Fibroblast of villous mesenchyme (primary cell): ENCODE measurements at places on chromosomes 3 and 15. TPM values are rescaled to one million over a fixed set of nuclear protein-coding genes. Genes with fewer than 3 reads are reported as not detected.

Gene SPCS1
- 66.9 and 77.0 TPM in 2 replicates for total RNA-seq

GRCh38 chr15:50996641-50997040 lies 88.2 kb downstream of the AP4E1 start:
- no peak for DNase-seq

Gene KCNMB2
- total RNA-seq = under 0.01 TPM in 1 of 2 replicates, not detected in the other

Gene IQCF5
- not detected in 2 replicates for total RNA-seq

Gene UTS2B
- 0.64 and 0.86 TPM in 2 replicates for total RNA-seq

DNA sequence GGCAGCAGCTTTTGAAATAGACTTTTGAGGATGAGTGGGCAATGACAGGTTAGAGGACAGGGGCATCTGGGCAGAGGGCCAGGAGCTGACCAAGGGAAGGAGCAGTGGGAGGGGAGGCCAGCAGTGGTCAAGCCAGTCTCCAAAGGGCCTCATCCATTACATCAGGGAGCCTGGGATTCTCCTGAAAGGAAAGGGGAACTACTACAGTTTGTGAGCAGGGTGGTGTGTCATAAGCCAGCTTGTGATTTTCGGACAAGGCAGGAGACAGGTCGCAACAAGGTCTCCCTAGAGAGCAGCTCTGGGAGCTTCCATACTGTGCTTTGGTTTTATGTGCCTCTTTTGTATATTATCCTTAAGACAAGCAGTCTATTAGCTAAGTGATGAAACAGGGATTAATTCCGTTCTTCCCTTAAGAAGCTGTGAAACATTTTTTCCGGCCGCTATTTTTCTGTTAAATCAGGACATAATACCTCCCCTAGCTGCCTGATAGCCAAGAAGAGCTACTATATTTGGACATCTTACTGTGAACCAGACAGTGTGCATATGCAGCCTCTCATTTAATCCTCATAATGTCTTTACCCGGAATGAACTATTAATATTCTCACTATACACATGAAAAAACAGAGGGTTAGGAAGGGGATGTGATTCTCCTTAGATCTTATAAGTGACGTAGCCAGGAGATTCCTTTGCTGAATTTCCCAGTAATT lies 46.4 kb downstream of the C2CD4B start:
- peak; percentile 38 for DNase-seq

DNA sequence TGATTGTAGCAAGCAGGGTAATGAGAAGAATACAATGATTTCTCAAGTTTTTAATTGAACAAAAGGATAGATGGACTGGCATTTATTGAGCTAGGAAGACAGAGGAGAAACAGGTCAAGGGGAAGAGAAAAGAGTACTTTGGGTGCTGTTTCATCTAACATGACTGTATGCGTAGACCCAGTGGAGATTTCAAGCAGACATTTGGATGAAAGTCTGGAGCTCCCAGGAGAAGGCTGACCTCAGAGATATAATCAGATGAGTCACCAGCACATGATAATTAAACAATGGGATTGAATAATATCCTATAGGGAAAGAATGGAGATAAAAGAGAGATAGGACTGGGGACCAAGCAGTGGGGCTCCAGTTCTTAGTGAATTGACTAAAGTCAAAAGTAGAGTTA lies 194.9 kb downstream of the ARRDC4 start:
- DNase-seq = peak; percentile 42

- DNase-seq = no peak
Observed at GRCh38 chr3:141384575-141384974, 16.3 kb downstream of the ZBTB38 start.

Gene TIMP4
- total RNA-seq = 1.3 TPM in 2 replicates

DNA sequence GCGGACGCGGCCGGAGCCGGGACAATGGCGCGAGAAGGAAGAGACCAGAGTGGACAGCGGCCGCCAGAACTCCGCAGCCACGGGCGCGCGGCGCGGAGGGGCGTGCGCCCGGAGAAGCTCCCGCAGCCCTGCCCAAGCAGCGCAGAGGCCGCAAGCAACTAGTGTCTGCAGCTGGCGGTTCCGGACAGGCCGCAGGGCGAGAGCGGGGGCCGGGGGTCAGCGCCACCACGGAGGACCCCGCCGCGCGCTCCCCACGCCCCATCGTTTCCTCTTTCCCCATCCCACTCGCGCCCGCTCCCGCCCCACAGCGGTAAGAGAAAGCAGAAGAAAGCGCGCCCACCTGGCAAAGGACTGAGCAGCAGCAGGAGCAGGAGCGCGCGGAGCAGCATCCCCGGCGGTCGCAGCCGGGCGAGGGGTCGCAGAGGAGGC lies 440 bp downstream of the PRTG start:
- DNase-seq = peak; percentile 44

Gene MYD88
- total RNA-seq = 6.9 and 10.6 TPM in 2 replicates

DNA sequence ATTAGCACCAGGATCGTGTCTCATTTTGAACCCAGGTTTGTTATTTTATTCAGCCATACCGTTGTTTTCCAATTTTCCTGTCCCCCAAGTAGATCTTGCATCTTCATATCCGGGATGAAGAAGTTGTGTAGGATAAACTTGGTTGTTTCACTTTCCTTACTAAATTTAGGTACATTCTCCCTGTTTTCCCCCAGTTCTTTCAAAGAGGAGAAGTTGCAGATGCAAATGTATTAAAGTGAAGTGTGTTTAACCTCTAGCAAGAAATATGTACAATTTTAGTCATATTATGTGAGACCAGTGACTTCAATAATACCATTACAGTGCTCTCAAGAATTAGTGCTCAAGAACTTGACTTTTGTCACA lies 1.3 kb downstream of the ATXN7 start:
- no peak for DNase-seq

DNA sequence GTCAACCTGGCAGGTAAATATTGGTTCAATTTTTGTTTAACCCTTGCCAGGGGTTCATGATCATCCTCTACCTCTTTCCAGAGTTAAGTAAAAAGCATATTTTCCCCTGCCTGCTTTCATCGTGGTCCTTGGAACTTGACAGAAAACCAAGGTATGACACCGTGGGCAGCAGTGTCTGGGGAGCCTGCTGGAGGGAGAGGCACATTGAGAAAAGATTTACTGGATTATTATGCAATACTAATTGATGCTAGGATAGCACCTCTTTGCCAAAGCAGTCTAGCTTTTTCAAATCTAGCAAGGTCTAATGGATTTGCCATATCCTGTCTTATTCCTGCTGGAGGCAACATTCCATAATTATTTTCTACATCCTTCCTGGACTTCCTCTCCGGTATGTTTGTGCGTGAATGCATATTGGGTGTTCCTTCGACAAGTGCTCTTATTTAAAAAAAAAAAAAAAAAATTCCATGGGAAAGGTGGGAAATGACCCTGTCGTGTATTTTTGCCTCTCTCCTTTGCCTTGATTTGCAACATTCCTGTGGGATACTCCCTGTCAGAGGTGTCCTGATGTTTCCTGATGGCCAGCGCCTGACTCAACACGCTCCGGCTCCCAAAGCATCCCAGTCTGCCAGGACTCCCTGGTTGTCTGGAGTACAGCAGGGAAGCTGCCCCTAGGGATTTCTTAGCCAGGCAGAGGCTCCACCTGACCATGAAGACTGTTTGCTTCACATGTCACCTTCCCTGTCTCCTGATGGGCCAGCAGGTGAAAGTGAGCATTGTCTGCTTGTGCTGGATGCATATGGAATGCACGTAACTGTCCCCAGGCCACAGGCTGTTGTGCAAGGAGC lies 6.3 kb downstream of the BHLHE40 start:
- peak; percentile 91 for DNase-seq

Gene AMIGO3
- 0.43 and 1.6 TPM in 2 replicates for total RNA-seq

Gene WDR73
- 37.0 and 47.5 TPM in 2 replicates for total RNA-seq

DNA sequence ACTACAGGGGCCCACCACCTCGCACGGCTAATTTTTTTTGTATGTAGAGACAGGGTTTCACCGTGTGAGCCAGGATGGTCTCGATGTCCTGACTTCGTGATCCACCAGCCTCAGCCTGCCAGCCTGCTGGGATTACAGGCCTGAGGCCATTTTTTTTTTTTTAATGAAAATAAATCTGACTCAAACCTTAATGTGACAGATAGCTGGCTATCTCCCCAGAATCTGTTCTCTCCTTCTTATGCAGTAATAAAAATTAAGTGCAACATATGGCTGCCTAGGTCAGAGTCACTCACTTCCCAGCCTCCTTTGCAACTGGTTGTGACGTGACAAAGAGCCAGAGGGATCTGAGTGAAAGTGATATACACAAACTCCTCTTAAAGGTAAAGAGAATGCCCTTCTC lies 53.0 kb downstream of the ZNF148 start:
- peak; percentile 88 for DNase-seq

DNA sequence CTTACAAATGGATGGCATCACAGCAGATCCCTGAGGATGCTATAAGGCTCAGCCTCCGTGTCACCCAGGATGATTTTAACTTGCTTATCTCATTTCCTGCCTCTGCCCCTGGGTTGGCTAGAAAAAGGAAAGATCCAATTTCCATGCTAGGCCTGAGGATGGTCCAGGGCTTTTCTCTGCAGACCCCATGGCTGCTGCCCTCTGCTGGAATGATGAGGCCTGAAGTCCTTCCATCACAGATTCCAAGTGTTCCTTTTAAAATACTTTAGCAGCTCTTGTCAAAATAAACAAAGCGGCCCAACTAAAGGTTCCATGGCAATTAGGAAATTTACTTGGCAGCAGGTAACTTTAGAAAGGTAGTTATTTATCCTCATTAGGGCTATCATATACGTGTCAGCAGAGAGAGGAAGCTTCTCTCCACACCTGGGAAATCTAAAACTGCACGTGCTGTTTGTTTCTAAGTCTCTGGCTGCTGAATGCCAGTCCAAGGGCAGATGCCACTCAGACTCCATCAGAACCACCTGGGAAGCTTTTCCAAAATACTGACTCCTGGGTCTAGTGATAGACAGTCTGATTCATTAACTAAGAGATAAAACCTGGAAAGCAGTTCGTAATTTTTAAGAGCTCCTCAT lies 401.9 kb upstream of the IL12A start:
- peak; percentile 34 for DNase-seq

Gene ST3GAL6
- total RNA-seq = 3.9 and 5.2 TPM in 2 replicates

Gene APBA2
- total RNA-seq = 4.7 and 10.0 TPM in 2 replicates

GRCh38 chr3:150878996-150879575 lies 26.2 kb downstream of the MINDY4B start:
- DNase-seq = no peak

DNA sequence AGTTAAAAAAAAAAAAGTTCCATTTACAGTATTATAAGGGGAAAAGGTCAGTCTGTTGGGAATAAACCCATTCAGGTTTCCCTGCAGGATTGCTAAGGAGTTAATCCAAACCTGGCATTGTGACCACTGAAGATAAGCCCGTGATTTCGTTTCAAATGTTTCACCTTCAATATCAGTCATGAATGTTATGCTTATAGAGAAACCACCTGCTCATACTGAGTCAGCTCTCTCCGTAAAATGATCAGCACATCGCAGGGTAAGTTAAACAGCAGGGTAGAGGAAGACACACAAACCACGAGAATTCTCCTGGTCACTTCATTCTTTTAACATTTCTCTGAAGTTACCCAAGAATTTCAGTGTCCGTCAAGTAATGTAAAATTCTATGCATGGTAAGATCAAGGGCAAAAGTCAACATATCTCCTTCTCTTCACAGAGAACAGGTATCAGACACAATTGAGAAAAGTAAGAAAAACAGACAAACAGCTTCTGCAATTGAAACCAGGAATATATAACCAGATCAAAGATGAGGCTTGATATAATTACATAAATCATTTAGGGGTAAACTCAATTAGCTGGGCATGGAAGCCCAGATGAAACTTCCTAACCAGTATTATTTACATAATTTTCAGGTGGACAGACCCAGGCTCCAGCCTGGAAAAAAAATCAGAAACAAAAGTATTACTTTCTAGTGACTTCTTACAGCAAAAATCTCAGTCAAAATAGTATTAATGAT lies 67.6 kb upstream of the ARHGEF3 start:
- DNase-seq = peak; percentile 28

DNA sequence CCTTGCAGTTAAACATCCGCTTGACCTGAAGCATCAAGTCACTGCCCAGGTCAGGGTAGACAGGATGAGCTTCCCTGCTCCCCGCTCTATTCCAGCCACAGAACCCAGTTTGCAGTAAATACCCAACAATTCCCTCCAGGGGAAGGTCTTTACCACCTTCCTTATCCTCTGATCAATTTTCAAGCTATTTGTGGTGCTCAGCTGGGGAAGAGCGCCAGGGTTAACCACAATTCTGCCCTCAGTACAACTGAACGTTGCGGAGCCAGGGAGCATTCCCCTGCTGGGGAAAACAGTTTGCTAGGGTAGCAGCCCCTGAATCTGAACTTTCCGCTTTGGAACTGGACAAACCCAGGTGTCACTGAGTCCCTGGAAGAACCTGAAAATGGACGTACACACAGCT lies 28.5 kb downstream of the RBPMS2 start:
- DNase-seq = no peak

- no peak for DNase-seq
Observed at GRCh38 chr3:5169807-5170206, 17.7 kb upstream of the EDEM1 start.

Gene GABRB3
- total RNA-seq = under 0.01 and 2.2 TPM in 2 replicates

Gene SOX2
- total RNA-seq = not detected in 2 replicates

- no peak for DNase-seq
Observed at GRCh38 chr15:70670680-70671079, 92.7 kb downstream of the UACA start.

Gene HHLA2
- total RNA-seq = not detected in 2 replicates

DNA sequence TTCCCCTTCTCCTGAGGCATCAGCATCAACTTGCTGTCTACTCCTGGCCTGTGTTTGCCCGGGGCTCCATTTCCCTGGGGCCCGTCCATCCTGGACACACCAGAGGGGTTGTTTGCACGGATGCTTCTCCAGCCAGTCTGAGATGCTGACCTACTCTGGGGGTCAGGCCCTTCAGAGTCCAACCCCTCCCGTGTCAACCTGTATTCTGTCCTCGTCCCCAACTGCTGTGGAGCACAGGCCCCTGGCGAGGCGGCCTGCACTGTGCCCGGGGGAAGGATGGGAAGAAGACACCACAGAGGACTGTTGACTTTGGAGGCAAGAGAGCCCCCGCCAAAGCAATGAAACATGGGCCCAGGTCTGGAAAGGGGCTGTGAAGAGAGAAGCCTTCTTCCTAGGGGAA lies 25.8 kb downstream of the ALS2CL start:
- no peak for DNase-seq

GRCh38 chr15:75577401-75578172 lies 1.5 kb downstream of the PTPN9 start:
- DNase-seq = peak; percentile 55

DNA sequence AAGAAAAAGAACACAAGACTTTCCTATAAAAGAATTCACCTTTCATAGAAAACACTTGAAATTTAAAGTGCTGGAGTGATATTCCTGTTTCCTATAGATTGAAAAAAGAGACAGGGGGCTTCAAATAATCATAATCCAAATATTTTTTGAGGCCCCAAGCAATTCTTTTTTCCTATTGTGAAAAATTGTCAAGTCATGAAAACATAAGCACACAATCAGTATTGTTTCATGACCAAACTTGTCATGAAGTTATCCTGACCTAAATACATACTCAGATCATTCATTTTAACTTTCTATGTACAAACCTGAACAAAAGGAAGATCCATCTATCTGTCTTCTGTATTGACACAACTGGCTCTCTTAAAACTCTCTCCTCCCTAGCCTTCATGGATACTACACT lies 57.9 kb downstream of the AGTR1 start:
- no peak for DNase-seq

- no peak for DNase-seq
Observed at GRCh38 chr3:146626403-146627122, 21.4 kb upstream of the PLSCR5 start.

GRCh38 chr3:63167113-63167512 lies 111.0 kb upstream of the SYNPR start:
- DNase-seq = no peak
